ENCODE measurements at places on chromosomes 3 and 15.
A peak's percentile ranks its signal among the peaks of the same experiment; 100 is the strongest.

DNA sequence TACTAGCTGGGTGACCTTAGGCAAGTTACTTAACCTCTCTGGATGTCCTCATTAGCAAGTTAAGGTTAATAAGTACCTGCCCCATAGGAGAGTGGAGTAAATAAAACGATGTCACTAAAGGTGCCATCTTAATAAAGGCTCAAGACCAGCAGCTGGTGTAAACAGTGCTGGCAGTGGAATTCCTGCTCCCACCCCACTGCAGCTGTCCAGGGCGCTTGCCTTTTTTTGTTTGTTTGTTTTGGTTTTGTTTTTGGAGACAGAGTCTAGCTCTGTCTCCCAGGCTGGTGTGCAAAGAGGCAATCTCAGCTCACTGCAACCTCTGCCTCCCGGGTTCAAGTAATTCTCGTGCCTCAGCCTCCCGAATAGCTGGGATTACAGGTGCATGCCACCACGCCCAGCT, 28.9 kb downstream of the IDH3A start:
- DNase-seq: no peak

DNA sequence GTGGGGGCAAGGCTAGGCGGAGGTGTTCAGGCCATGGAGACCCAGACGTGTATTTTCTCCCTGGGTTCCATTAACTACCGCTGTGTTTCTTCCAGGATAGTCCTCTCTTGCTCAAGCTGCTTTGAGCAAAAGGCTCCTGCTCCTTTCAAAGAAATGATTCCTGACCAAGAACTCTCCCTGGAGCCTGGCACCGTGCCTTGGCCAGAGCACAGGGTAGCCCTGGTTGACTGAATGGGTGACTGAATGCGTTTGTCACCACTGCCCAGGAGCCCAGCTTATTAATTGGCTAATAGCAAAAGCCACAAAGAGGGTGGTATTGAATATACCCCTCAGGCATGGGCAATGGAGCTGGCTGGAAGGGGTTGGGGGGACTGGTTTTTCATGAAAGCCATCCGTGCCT, 13.9 kb downstream of the RASGRF1 start:
- DNase-seq: no peak

DNA sequence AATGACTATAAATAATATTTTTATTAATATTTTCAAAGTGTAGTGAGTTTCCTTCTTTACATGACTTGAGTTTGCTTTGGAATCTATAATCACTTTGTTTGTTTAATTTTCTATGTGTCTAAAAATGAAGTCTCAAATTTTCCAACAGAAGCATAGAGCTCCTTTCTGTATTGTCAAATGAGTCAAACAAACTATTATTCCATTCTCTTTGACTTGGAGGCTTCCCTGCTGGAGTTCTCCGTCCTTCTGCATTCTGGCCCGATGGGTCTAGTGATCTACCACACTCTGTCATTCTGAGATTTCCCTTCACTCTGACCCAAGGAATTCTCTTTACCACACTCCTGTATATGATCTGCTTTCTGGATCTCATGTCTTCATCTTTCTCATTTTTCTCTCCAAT, 30.1 kb downstream of the POLR2M start:
- DNase-seq: no peak

DNA sequence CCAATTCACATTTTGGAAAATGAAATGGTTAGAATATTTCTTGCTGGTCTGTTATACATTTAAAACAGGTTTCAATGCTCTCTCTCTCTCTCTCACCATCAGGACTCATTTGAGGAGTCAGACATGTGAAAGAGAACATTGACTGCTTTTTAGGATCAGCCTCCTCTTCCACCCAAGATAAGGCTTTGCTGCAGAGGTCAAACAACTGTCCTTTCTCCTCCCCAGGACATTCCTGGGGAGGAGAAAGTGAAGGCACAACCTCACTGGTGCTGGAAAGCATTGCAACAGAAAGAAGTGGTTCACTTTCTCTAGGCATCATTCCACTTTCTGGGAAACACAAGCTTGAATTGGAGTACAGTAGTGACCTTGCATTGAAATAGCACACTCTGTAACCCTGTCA, 409.1 kb upstream of the NR2F2 start:
- DNase-seq: no peak

DNA sequence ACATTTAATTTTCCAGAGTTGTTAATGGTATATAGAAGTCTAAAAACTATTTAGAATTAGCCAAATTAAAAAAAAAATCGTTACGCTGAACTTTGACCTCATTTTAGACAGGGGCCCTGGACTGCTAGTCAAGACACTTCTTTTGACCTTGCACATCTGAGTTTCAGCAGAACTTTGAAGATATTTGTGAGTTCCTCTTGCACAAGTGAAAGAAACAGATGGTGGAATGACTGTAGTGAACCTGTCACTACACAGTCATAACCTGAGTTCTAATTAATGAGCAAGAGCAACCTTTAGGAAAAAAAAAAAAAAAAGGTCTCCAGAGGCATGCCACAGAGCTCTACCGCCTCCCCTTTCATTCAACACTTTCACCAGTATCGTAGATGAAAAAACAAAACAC, 5.3 kb downstream of the MYO5C start:
- no peak for DNase-seq

- no peak for DNase-seq
Observed at GRCh38 chr3:112786002-112786590, 60.6 kb downstream of the CD200R1L start.

- peak; percentile 66 for DNase-seq
Observed at GRCh38 chr15:68817304-68818065, 3.2 kb downstream of the ANP32A start.

DNA sequence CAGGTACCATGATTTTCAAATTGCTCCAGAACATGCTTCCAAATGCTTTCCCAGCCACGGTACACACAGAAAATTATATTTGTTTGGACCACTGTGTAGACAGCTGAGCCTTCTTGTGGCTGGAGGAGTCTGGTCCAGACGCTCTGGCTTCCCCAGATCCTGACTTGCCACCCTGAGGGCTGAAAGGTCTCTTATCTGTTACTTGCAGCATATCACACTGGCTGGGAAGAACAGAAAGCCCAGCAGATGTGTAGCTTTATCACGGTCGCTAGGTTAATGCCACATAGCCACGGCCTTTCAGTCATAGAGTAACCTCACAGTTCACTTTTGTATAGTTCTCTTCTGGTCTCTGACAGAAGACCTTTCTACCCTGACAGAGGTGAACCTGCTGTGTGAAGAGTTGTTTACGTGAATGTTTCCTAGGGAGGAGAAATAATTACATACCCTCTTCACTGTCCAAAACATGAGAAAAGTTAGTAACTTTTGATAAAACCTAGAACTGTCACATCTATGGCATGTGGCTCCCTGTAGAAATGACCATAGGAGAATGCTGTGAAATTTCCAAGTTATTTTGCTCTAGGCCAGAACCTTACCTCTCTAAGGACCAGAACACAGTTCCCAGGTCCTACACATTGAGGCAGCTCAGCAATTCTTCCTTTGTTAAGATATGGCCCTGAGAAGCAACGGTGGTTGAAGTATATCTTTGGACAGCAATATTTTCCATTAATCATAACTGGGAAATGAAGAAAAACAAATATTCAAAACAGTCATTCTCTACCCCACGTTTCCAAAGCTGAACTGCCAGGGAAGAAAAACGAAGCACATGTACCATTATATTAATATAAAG, 15.8 kb upstream of the STIMATE start:
- no peak for DNase-seq

DNA sequence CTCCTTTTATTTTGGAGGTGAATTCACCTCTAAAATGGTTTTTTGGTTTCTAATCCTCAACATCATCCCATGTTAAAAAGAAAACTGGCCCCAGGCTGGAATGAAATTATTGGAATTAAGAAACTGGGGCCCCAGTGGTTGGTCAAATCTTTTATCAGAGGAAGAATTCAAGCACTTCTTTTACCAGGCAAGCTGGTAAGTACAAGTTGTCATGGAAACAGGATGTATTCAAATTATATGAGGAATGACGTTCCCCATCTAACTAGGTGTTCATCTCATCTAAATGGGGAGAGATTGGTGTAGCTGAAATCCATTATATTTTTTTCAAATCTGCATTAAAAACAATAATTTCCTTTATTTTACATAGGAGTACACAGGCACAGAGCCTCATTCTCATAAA, 9.7 kb upstream of the EIF4E3 start:
- DNase-seq: no peak

DNA sequence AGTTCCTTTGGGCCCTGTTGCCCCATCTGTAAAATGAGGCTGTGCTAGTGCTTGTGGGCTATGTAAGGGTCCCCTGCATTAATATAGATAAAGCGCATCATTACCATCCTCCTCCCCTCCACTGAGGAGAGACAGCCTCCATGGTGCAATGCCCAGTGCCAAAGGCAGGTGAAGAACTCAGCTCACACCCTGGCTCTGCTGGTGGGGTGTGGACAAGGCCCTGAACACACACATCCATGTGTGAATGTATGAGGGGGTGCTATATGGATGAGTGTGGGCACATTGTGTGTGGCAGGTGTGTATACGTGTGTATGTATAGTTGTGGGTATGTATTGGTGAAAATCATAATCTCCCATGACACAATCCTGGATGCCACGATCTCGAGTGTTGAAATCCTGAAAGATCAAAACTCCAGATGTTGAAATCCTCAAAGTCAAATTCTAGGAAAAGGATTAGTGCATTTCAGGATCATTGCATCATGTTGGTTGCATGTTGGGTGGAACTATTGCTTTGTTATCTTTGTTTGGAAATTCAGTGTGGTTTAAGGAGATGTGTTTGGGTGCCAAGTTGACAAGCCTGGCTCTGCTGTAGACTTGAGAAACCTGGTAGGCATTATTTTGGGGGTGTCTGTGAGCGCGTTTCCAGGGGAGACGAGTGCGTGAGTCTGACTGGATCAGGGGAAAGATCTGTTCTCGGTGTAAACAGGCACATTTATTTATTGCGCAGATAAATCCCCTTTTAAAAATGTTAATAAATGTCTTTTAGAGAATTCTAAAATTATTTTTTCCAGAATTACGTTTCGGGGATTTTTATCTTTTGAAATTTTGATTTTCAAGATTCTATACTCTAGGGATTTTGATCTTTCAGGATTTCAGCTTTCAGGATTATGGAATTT, 42.0 kb upstream of the SEC61A1 start:
- no peak for DNase-seq

GRCh38 chr3:64438812-64439211, 213.5 kb upstream of the PRICKLE2 start:
- no peak for DNase-seq

GRCh38 chr3:113266738-113267137, 55.4 kb downstream of the BOC start:
- no peak for DNase-seq

- no peak for DNase-seq
Observed at GRCh38 chr15:71807125-71807629, 3.2 kb upstream of the NR2E3 start.

DNA sequence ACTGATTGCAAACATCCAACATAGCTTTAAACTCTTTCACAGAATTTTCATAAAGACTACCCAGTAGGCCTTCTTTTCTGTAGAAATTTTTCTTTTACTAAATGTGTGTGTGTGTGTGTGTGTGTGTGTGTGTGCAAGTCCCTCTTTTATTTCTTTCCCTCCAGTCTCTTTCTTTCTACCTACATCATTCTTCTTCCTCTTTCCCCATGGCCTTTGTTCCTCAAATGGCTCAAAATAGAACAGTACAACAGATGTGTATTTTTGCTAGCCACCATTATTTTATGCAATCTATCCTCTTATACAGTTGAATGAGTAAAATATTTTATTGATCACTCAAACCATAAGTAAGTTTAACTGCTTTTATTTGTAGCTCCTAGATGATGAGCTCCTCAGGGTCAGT, 76.4 kb downstream of the USF3 start:
- DNase-seq: no peak

- DNase-seq: no peak
Observed at GRCh38 chr3:38133557-38134405, 3.1 kb downstream of the ACAA1 start.

DNA sequence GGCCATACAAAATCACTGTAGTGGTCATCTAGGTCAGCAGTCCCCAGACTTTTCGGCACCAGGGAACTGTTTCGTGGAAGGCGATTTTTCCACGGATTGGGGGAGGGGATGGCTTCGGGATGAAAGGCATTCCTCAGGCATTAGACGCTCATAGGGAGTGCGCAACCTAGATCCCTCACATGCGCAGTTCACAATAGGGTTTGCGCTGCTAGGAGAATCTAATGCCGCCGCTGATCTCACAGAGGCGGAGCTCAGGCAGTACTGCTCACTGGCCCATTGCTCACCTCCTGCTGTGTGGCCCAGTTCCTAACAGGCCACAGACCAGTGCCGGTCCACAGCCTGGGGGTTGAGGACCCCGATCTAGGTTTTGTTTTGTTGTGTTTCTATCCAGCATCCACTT, 200.1 kb downstream of the SLC9A9 start:
- no peak for DNase-seq

DNA sequence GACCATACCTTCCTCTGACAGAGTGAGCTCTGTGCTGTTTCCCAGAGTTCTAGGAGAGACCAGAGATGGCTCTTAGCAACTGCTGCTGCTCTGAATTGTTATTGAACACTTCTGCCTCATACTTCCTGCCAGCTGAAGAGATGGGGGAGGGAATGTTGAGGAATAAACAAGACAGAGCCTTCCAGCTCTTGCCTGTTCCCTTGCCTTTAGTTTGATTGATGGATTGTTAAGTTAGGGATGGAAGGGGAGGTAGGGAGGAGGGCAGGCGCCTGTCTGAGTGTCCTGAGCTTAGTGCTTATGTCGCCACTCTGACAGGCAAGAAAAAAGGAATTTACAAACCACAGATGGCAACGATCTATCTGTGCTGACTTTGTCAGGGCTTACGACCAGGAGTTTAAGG, 42.8 kb downstream of the ZNF609 start:
- DNase-seq: no peak

GRCh38 chr3:46664971-46665762, 28.3 kb downstream of the ALS2CL start:
- no peak for DNase-seq

GRCh38 chr3:138668107-138668506, 59.5 kb downstream of the FAIM start:
- DNase-seq: no peak

DNA sequence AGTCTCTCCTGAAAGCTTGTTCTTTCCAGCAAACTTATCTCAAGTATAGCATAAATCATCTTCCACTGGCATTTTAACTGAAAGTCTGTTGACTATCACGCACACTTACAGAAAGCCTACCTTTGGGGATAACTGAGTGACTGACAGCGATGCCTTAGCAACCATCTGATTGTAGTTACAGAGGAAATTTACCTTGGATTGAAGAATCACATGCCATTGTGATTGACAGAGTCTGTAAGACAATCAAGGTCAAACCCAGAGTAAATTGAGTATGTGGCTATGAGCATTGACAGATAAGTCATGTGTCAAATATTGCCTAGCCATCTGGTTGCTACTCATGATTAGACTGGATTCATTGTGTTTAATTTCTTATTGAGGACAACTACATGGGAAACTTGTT, 82.0 kb downstream of the CNTN4 start:
- DNase-seq: no peak

Measured in stimulated activated CD8-positive, alpha-beta memory T cell treated with anti-CD3 and anti-CD28 coated beads, Interleukin-4, amount 100 ng/mL, for 24 hours (primary cell).